ENCODE measurements at places on chromosomes 2 and 18.

GRCh38 chr2:232696609-232697058 is 497 bp upstream of the GIGYF2 start:
- no peak for DNase-seq

GRCh38 chr2:70827388-70827787 is 7.0 kb upstream of the CLEC4F start:
- DNase-seq = no peak

GRCh38 chr2:172108587-172108930 is 5.9 kb upstream of the DLX2 start:
- DNase-seq = no peak

GRCh38 chr18:75679331-75679730 is 251.8 kb upstream of the SMIM21 start:
- no peak for DNase-seq

DNA sequence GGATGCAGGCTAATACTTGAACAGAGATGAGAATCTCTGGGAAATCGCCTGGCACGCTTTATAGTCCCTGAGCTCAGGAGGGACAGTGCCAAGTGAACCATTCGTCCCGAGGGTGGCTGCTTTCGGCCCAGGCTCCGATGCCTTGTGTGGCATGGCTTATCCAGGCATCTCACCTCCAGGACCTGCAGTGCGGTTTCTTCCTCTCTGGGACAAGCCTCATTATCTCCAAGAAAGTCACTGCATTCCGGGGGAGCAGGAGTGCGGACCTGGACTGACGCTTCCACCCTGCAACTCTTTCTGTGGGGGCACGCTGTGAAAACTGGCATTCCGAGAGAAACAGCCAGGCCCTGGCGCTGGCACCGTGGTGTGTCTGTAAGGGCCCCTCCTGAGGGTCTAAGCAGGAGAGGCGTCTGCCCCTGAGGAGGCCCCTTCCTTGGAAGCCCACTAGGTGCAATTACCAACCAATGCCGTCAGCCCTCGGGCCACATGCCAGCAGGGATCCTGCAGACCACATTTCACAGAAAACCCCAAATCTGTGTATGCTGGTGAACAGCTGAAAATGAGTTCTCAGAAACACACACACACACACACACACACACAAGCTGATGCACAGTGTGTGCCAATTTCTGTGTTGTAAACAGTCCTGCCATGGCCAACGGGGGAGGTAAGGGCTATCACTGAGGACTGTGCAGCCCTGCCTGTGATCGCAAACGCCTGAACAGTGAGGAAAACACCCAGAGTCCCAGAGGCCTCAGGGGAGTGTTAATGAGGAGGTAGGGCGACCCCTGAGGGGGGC is 351.9 kb upstream of the SALL3 start:
- no peak for DNase-seq

All from NCI-H2029 (cell line).